ENCODE measurements at places on chromosomes 6 and 20.

- no peak for DNase-seq
These were observed 209.2 kb upstream of the KCNQ5 start for GRCh38 chr6:72412709-72413044.

- DNase-seq: no peak
These were observed 71.3 kb downstream of the SULF2 start for GRCh38 chr20:47713878-47714450.

- no peak for DNase-seq
These were observed 22.1 kb upstream of the TINAG start for GRCh38 chr6:54286141-54286540.

DNA sequence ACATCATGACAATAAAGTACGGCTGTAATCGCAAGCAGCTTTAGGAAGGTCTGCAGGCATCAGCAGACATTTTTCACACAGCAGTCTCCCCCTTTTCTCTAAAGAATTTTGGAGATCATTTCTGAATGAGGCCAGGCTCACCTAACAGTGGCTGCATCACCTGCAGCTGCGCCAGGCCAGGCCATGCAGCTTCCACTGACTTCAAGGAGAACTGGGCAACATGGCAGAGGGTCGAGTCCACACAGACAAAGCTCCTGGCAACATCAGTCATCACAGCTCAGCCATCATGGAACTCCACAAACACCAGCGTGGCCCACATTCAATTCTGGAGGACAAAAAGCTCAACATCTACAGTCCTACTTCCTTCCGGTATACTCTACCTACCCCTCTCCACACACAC, 17.8 kb upstream of the FOXC1 start:
- DNase-seq: no peak

- DNase-seq: no peak
These were observed 228.1 kb downstream of the FOXC1 start for GRCh38 chr6:1837826-1838225.

DNA sequence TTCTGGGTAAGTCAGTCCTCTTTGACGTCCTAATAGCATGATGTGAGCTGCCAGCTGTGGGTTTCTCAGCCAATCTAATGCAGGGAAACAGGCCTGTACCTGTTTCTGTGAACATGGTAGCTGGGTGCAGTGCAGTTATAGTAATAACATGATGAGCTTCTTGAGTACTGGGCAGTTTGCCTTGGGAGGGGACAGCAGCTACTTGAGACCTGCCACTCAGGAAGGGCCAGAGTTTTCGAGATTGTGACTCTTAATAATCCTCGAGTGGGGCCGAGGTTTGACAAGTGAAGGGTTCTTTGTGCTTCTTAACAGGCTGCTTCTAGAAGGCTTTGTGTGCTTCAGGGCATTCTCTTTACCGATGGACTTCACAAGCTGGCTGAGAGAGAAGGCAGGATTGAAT, 180.1 kb downstream of the JARID2 start:
- DNase-seq: no peak

DNA sequence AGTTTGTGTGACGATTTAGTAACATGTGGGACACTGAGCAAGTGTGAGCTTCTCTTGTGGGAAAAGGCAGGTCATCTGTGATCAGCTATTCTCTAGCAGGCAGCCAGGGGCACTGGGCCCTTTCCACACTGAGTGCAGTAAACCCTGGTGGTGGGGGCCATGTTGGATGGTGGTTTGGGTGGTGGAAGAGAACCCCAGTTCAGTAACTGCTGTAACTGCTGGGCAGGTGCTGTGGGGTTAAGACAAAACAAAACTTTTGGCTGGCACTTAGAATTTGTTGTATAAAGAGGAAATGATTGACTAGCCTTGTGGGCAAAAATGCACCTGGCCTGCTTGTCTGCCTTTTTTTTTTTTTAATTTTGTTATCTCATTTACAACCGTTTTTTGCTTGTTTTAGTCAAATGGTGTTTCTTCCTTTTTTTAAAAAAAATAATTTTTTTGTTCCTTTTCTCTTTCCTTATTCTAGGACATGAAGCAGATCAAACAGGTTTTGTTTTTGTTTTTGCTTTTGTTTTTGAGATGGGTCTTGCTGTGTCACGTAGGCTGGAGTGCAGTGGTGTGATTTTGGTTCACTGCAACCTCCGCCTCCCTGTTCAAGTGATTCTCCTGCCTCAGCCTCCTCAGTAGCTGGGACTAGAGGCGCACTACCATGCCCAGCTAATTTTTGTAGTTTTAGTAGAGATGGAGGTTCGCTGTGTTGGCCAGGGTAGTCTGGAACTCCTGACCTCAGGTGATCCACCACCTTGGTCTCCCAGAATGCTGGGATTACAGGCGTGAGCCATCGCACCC, 59.8 kb downstream of the IGF2R start:
- DNase-seq: no peak

GRCh38 chr20:23061734-23062561, 12.5 kb upstream of the THBD start:
- DNase-seq: peak; percentile 21

GRCh38 chr20:18144541-18145099, 7.0 kb downstream of the KAT14 start:
- DNase-seq: no peak

- DNase-seq: no peak
These were observed 166.7 kb downstream of the HAO1 start for GRCh38 chr20:7773511-7773910.
